ENCODE measurements at places on chromosomes 3 and 15.
A peak's percentile ranks its signal among the peaks of the same experiment; 100 is the strongest.

GRCh38 chr3:66962664-66963063 lies 35.4 kb upstream of the KBTBD8 start:
- no peak for DNase-seq

- no peak for DNase-seq
These were observed 267.2 kb downstream of the GABRG3 start for GRCh38 chr15:27238209-27238608.

GRCh38 chr3:104825116-104825515 lies 541.6 kb upstream of the ALCAM start:
- no peak for DNase-seq

GRCh38 chr15:71202712-71203111 lies 87.4 kb downstream of the THSD4 start:
- DNase-seq = no peak

DNA sequence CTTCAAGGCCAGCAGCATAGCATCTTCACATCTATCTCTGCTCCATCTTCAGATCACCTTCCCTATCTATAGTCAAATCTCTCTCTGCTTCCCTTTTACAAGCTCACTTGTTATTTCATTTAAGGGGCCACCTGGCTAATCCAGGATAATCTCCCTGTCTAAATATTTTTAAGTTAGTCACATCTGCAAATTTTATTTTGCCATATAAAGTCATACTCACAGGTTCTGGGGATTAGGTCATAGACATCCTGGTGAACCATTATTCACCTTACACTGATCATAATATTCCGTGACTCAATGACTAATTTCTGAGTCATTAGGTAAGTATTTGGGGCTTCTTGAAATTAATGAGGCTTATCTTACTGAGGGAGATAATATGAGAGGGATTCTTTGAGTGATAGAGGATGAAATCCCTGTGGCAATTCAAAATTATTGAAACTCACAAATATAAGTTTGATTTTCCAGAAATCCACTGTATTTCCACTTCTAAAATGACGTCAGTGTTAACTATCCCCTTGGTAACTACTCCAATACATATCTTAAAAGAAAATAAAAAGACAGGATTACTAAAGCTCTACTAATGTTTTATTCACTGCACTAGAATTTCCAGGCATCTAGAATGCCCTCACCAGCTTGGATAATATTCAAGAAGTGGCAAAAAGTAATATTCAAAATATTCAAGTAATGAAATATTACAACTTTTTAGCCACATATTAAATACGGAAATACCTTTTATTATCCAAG lies 93.7 kb upstream of the RBMS3 start:
- peak; percentile 43 for DNase-seq
